ENCODE measurements at places on chromosomes 7 and 10.

- no peak for DNase-seq
Measured at GRCh38 chr7:2903682-2904162, 59.6 kb upstream of the GNA12 start.

- no peak for DNase-seq
Measured at GRCh38 chr10:78435484-78436221, 402.0 kb downstream of the RPS24 start.

- DNase-seq = no peak
Measured at GRCh38 chr10:33095867-33096815, 138.1 kb upstream of the ITGB1 start.

GRCh38 chr10:33010132-33011037 is 52.4 kb upstream of the ITGB1 start:
- DNase-seq = no peak

GRCh38 chr10:92064506-92064905 is 140.9 kb downstream of the BTAF1 start:
- no peak for DNase-seq

GRCh38 chr7:11539853-11540252 is 292.1 kb downstream of the THSD7A start:
- DNase-seq = no peak

DNA sequence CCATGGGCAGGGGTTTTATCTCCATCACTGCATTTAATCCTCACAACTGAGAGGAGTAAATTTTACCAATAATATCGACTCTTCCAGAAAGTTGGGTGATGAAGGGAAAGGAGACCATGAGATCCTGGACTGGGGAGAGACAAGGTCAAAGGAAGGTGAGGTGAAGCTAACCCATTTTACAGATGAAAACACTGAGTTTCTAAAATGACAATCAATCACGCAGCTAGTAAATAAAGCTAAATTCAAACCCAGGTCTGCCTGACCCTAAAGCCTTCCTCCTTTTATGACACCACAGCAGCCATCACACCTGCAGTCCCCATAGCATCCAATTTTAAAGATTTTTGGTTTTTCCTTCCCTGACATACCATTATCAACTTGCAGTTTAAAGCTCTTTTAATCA is 64.0 kb upstream of the SLF2 start:
- no peak for DNase-seq

GRCh38 chr7:13745530-13745929 is 243.9 kb downstream of the ETV1 start:
- DNase-seq = no peak

- no peak for DNase-seq
Measured at GRCh38 chr7:28192786-28193585, 12.4 kb upstream of the JAZF1 start.

GRCh38 chr10:43899224-43899959 is 250.7 kb upstream of the ZNF32 start:
- no peak for DNase-seq

- no peak for DNase-seq
Measured at GRCh38 chr7:99944497-99945070, 15.2 kb upstream of the GJC3 start.

GRCh38 chr10:44046605-44047004 is 338.3 kb downstream of the CXCL12 start:
- DNase-seq = no peak

GRCh38 chr7:81416659-81417058 is 353.2 kb downstream of the HGF start:
- no peak for DNase-seq

DNA sequence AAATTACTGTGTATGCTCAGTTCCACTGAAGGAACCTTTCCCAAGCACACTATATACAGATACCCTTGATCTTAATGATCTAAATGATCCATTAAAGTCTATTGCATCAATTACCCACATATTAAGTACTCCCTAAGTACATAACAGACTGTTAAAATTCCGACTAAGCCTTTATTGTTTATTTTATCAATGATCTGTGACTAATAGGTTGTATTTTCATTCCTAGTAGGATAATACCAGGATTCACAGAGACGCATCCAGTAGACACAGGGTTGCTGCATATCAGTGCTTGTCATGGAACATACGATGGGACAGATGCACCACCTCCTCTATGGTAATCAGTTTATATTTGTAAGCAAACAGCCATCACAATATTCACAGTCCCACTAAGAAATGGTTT is 159.6 kb upstream of the SLC26A5 start:
- no peak for DNase-seq

DNA sequence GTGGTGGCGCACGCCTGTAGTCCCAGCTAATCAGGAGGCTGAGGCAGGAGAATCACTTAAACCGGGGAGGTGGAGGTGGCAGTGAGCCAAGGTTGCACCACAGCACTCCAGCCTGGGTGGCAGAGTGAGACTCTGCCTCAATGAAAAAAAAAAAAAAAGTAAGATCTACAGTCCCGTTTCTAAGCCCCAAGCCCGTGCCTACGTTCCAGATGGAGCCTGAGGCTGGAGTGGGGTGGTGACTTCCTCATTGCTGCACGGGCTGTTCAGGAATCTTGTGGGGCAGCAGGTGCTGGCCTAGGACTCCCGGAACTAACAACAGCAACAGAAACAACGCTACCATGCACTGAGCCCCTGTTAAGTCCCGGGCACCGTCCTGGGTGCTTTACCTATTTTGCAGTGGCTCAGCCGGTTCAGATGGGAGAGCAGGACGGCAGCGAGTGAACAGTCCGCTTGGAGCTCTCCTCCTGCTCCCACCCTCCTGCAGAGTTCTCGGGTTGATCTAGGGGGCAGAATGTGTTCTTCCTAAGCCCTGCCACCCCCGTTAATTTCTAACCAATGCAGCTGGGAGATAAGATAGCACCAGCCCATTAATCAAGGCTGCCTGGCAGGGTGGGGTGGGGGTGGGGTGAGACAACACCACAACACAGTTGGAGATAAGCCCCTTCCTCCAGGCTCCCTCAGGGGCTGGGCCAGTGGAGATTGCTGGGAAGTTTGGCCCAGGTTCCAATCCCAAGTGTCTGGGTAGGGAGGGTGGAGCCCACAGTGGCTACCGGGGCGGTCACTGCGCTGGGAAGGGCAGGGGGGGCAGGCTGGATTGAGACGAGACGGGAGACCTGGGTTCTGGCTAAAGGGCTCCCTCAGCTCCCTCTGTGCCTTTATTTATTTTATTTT is 17.0 kb upstream of the SFRP5 start:
- DNase-seq = no peak

GRCh38 chr7:149580328-149580727 is 82.7 kb upstream of the ZNF746 start:
- DNase-seq = no peak

GRCh38 chr7:80428161-80429054 is 83.5 kb downstream of the GNAT3 start:
- DNase-seq = no peak

- DNase-seq = no peak
Measured at GRCh38 chr7:45601816-45602540, 27.8 kb downstream of the ADCY1 start.

DNA sequence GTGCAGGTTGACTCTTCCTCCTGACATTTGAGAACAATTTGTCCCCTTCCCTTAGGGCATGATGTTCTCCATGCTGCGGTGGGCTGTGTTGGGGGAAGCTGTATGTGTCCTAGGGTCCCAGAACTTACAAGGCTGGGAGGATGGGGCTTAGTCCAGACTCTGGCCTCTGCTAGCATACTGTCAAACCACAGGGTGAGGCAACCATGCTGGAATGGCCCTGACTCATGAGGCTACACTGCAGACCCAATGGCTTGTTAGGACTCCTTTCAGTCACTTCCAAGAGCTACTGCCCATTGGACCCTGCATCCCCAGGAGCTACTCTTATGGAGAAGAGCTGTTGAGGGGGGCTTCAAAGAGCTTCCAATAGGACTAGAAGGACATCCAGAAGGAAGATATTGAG is 20.1 kb upstream of the FAM170B start:
- DNase-seq = no peak

DNA sequence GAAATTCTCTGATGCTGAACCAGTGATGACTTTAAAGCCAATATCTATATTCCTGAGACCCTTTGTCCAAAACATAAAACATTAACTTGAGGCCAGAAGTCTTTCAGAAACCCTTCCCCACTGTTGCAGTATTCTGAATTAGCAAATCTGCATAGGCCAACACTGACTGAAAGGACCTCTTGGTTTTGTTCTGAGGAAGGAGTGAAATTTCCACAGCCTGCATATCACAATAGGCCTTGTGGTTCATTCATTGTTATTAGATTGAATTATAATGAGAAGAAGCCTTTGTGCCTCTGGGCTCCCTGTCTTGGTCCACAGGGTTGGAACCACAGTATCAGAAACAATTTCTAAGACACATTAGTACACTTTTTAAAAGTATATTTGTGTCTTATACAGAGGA is 90.3 kb downstream of the CCNY start:
- DNase-seq = no peak

DNA sequence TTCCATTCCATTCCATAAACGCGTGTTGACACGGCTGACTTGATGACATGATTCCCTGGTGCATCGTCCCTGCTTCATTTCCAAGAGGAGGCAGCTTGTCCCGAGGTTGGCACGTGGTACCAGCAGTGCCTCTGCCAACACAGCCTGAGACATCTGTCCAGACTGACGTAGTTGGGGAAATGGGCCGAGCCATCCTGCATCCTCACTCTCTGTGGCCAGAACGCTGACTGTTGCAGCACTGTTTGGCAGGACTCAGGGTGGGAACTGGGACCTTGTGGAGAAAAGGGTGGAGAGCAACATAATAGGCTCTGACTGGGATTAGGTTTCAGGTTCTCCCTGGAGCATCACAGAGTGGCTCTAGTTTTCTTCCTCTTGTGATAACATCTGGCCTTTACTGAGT is 118.6 kb upstream of the BTBD16 start:
- DNase-seq = no peak

DNA sequence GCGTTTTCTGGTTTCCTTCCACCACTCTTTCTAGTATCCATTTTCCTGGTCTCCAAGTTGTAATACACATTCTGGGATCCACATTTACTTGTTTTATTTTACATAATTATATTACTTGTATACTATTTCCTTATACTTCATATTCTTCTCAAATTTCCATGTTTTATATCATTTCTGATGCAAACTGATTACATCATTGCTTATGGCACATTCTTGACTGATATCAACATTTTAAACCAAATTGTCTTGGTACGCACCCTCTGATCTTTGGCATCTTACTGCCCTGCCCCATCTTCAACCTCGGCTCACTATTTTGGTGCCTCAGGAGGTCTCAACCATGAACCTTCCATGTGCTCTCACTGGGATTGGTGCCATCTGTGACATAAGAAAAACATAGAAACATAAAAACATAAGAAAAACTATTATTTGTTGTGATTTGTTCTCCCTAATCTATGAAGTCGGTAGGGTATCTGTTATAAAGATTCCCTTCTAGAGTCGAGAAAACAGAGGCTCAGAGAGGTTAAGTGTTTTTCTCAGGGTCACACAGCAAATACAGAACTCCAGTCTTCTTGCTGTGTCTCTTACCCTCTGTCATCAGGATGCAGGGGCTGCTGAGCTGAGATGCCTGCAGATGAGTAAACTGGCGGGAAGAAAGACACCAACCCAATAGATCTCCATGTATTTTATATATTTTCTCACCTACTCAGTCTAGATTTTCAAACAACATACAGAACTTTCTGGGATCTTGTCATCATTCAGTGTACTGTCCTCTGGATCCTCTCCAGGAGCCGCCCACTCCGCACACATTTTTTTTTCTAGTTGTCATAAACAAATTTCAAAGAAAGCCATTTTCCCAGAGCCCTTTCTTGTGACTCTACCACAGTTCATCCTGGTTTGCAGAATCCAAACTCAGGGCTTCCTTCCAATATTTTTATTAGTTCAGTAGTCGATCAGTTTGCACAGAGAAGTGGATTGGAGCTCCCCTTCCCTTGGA is 79.5 kb downstream of the PARP12 start:
- no peak for DNase-seq

GRCh38 chr10:100761191-100761590 is 15.8 kb downstream of the PAX2 start:
- DNase-seq = no peak

GRCh38 chr10:119772334-119772733 is 46.5 kb downstream of the INPP5F start:
- no peak for DNase-seq

GRCh38 chr7:70805360-70805759 is 326.6 kb upstream of the GALNT17 start:
- no peak for DNase-seq

DNA sequence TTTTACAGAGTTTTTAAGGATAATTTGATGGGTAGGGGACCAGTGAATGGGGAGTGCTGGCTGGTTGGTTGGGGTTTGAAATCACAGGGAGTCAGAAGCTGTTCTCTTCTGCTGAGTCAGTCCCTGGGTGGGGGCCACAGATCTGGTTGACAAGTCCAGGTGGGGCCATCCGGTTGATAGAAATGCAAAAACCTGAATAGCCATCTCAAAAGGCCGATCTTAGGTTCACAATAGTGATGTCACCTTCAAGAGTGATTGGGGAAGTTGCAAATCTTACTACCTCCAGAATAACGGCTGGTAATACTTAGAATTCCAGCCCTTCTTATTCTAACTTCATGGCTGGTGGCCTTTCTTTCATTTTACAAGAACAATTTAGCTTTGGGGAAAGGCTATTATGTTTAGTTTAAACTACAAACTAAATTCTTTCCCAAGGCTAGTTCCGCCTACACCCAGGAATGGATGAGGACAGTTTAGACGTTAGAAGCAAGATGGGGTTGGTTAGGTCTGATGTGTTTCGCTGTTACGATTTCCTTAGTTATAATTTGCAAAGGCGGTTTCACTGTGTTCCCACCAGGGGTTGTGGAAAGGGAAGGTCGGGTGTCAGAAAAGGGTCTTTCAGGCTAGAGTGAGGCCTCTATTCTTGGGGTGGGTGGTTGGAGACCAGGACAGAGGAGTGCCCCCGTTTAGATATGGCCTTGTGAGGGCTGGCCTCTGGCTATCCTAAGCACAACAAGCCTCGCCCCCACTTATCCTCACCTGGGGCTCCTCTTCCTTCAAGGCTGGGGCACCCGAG is 27.4 kb downstream of the IFT22 start:
- DNase-seq = no peak

DNA sequence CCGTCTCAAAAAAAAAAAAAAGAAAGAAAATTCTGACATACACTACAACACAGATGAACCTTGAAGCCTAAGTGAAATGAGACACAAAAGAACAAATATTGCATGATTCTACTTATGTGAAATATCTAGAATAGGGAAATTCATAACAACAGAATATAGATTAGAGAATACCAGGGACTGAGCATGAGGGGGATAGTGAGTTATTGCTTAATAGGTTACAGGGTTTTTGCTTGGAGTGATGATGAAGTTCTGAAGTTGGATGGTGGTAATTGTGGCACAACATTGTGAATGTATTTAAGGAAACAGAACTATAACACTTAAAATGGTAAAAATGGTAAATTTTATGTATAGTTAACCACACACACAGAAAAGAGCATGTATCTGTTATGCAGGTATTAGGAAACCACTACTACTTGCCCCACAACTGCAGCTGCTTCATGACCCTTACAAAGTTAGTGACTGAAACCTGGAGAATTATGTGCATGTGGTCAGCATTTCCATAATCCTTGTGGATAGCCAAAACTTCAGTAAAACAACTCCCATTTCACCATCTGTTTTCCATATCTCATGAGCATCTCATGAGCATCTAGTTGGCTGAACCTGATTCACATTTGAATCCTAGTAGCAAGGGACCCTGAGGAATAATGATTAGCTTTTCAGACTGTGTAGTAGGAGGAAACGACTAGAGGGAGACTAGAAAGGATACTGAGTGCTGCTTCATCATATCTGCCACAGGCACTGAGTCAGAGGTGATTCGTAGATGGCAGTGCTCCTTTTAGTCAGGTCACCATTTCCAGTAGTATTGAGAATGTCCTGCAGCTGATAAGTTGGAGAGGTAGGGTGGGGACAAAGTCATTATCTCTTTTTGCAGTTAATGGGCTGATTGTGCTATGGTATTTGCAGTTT is 26.3 kb downstream of the SAMD8 start:
- DNase-seq = no peak

- no peak for DNase-seq
Measured at GRCh38 chr10:113063043-113063967, 113.3 kb downstream of the TCF7L2 start.

All from activated T-helper 9 cell treated with anti-CD3 and anti-CD28 coated beads, Interleukin-2, amount 50 U/mL, for 16 hours (primary cell).